ENCODE measurements at places on chromosomes 5 and 9.

DNA sequence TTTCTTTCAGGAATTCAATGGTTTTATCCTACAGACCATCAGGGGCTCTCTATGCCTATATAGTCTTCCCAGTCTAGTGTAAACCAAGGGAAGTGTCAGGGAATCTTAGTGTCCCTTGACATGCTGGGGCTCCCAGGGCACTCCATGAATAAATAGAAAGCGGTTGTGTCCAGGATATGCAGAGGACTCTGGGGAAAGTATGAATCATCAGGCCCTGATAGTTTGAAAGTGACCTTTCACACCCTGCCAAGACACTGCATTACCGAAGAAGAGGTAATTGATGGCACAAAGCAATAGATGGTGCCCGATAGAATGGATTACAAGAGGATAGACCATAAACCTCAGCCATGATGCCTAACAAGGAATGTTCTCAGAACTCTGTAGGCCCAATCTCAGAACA, 163.3 kb upstream of the DAPK1 start:
- no peak for DNase-seq

DNA sequence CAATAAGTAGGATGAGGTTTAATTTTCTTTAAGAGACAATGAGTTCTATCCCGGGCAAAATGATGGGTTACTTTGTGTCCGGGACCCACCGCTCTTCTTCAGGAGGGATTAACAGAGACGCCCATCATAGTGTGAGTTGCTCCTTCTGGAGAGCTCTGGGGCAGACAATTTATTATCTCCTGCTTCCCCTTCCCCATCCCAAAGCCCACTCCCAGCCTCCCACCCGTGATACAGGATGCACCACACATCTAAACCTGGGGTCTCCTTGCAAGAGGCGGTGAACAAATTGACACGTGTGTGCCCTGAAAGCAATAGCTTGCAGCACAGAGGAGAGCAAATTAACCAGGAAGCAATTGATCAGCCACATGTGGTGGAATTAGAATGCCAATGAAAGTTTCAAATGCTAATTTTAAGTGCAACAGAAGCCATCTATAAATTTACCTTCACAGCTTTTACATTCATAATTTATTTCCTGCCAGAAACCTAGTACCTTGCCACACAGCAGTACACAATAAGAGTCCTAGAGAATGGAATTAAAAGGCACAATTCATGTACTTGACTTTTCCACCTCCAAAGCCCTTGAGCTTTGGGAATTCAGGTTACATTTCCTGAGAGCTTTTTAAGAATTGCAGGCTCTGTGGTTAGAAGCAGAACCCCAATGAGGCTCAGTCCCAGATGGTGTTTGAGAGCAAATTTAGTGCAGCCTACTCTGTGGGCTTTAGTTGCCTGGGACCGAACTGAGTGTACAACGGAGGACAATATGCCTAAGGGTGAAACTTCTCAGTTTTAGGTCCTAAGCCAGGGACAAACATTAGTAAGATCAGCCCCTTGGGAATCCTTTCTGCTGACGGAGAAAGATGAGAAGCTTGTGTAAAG, 399.6 kb downstream of the MED10 start:
- DNase-seq, result no peak

GRCh38 chr5:180785121-180785781, 17.4 kb downstream of the MGAT1 start:
- DNase-seq, result peak; percentile 43

- no peak for DNase-seq
These were observed 366.5 kb downstream of the SLCO4C1 start for GRCh38 chr5:101929628-101930027.

DNA sequence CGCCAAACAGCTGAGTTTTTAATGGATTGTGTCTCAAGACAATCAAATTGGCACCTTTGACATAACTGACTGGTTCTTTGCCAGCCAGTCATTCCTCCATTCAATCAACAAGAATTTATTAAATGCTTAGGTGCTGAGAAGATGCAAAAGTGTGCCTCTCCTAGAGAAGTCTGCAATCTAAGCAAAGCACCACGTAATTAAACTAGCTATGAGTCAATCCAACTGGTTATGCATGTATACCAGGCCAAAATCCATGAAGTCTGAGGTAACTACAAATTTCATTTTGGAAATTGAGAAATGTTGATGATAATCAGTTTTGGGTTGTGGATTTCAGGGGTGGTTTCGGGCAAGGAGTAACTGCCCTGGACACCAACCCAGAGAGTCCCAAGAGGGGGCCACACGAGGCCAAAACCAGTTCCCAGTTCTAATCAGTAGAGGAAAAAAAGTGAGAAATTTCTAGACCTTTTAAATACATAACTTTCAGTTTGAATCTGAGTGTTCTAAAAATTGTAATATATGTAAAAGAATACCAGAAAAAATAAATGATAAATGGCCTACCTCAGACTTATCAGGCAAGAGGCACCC, 92.6 kb downstream of the EFNA5 start:
- no peak for DNase-seq

DNA sequence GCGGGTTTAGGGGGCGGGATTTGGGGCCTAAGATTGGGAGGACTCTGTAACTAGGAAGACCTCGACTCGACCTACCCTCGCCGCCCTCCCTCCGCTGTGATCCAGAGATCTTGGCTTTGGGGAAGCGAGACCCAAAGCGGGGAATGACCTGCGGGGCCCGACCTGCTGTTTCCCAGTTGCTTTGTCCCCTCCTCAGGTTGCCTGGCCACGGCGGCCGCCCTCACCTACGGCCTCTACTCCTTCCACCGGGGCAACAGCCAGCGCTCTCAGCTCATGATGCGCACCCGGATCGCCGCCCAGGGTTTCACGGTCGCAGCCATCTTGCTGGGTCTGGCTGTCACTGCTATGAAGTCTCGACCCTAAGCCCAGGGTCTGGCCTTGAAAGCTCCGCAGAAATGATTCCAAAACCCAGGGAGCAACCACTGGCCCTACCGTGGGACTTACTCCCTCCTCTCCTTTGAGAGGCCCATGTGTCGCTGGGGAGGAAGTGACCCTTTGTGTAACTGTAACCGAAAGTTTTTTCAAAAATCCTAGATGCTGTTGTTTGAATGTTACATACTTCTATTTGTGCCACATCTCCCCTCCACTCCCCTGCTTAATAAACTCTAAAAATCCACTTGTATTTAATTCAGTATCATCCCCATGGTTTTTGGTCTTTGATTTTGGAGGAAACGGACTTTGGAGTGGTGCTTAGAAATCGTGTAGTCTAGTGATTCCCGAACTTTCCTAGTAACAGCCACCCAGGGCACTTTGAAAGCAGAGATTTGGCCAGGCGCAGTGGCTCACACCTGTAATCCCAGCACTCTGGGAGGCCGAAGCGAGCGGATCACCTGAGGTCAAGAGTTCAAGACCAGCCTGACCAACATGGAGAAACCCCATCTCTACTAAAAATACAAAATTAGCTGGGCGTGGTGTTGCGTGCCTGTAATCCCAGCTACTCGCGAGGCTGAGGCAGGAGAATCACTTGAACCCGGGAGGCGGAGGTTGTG, 878 bp downstream of the HIGD2A start:
- DNase-seq, result no peak

GRCh38 chr5:180658774-180659564, 9.6 kb upstream of the FLT4 start:
- DNase-seq, result no peak

DNA sequence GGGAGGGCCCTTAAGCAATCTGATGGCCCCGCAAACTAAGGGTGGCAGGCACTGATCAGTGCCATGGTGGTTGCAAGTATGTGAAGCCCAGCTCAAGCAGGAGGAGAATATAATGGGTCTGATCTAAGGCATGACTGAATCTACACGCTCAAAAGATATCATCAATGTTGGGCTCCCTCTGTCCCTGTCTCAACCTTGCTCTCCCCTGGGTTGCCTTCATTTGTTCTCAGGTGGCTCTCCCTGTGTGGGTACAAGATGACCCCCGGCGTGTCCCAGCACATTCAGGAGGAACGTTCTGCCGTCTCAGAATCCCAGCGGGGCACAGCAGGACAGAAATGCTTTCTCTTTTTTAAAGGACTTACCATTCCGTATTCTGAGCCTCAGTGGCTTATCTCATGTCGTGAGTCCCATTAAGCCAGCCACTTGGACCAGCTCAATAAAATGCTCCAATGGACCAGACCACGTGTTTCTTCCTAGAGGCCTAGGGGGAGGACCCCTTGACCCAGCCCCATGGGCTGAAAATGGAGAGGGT, 12.0 kb upstream of the RNF130 start:
- DNase-seq, result no peak

DNA sequence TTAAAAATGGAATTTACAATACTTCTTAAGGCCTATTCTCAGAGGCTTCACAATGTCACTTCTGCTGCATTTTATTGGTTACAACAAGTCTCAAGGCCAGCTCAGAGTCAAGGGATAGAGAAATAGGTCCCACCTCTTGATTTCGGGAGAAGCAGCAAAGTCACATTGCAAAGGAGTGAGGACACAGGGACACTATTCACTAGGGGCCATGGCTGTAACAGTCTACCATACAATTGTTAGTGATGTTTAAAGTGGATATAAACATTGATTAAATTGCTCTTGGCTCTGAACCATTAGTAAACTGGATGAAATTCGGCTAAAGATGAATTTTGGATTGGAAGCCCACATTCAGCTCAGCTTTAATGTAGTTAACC, 21.7 kb upstream of the CMBL start:
- no peak for DNase-seq

DNA sequence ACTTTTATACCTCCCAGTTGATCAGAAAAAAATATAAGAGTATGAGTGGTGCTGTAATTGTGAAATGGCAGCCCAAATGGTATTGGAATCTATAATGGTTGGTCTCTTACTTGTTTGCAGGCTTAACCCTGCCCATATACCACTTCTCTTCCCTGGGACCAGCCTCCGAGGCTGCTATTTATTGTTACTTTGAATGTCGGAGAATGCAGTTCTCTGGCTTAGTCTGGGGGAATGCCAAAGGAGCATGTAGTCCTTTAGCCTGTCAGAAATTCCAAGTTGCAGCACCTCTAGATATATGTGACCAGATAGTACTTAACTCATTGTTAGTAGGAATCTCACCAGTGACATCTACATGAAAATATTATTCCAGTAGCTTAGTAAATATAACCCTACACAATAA, 47.5 kb downstream of the SLC44A1 start:
- no peak for DNase-seq

DNA sequence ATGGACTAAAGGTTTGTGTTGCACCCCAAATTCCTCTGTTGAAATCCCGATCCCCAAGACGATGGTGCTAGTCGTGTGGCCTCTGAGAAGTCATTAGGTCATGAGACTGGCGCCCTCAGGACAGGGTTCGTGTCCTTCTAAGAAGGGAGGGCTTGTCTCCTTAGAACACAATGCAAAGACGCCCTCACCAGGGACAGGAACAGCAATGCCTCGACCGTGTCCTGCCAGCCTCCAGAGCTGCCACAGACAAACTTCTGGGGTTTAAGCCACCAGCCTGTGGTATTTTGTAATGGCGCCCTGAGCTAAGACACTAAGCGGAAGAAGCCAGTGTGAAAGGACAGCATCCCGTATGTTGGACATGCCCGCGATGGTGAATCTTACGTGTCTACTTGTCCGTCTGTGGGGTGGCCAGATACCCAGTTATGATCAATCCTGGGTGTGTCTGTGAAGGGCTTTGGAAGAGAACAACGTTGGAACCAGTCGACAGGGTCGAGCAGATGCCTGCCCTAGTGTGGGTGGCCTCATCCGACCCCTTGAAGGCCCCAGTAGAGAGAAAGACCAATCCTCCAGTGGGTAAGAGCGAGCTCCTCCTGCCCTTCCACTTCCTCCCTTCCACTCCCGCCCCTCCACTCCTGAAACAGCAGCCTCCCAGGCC, 279.2 kb upstream of the IRX2 start:
- no peak for DNase-seq

- no peak for DNase-seq
These were observed 249.6 kb downstream of the ROR2 start for GRCh38 chr9:91700475-91700874.

DNA sequence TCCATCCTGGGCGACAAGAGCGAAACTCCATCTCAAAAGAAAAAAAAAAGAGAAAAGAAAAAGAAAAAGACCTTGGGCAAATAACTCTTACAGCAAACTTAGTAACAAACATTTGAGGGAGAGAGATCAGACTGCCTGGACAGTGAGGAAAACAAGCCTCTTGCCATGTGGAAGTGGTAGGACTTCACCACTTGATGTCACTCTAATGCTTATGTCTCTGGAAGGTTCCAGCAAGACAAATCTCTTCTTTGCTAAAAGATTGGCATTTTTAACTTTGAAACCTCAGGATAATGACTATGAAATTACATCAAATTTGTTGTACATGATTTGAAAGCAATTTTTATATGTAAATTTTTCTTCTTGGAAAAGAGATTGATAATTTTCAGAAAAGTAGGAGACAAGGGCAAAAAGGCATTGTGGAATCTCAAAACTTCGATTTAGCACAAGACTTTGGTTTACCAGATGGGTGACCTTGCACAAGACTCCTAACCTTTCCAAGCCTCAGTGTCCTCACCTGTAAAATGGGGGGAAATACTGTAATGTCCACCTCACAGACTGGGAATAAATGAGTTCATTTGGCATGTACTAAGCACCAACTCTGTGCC, 5.4 kb downstream of the ACTL7B start:
- DNase-seq, result no peak

Data from AG09309 (cell line).